ENCODE measurements at places on chromosomes 11 and 22.

GRCh38 chr11:2886191-2886894 is 768 bp upstream of the CDKN1C start:
- no peak for DNase-seq

DNA sequence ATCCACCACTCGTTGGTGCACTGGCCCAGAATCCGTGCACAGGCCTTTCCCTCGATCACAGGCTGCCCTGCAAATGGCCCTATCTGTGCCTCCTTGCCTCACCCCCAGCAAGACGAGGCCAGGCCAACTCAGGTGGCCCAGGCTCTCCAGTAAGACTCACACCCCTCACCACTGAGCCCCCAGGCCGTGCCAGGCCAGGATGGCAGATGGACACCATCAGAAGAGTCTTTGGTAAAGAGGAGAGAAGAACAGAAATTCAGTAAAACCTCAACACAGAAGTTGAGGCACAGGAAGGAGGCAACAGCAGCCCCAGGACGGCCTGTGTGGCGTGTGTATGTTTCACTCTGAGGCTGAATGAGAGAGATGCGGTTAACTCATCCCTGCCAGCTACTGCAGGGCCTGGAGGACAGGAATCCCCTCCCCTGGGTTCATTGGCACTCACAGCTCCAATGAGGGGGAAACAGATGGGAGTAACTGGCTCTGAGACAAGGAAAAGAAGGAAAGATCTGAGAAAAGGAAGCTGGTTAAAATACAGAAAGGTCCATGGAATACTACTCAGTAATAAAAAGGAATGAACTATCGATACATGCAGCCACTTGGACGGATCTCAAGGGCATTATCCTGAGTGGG is 54.1 kb upstream of the WNT11 start:
- no peak for DNase-seq

GRCh38 chr11:107702723-107703122 is 9.1 kb downstream of the SLN start:
- DNase-seq: no peak

DNA sequence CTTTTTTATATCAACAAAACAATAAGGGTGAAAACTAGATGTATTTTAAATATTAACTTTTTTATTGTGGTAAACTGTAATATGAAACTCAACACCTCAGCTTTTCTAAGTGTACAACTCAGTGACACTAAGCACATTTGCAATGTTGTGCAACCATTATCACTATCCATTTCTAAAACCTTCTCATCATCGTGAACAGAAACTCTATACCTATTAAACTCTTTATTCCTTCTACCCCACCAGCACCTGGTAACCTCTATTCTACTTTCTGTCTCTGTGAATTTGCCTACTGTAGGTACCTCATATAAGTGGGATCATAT is 9.4 kb downstream of the HORMAD2 start:
- no peak for DNase-seq

DNA sequence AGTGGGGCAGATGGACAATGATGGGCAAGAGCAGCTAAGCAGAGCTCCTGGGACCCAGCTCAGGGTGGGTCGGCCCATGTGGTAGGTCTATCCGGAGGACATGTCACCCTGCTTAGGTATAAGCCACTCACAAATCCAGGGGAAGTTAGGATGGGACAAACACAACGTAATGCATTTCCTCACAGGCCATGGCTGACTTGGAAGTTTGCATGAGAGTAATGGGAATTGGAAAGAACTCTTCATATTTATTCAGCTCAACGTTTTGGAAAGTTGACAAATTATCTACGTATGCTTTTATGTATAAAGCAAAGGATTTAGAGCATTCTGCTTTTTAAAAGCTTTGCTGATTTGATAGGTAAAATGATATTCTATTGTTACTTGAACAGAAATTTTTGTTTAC is 74.9 kb downstream of the SMCO4 start:
- DNase-seq: no peak

GRCh38 chr11:27440090-27440489 is 32.5 kb downstream of the LGR4 start:
- no peak for DNase-seq

DNA sequence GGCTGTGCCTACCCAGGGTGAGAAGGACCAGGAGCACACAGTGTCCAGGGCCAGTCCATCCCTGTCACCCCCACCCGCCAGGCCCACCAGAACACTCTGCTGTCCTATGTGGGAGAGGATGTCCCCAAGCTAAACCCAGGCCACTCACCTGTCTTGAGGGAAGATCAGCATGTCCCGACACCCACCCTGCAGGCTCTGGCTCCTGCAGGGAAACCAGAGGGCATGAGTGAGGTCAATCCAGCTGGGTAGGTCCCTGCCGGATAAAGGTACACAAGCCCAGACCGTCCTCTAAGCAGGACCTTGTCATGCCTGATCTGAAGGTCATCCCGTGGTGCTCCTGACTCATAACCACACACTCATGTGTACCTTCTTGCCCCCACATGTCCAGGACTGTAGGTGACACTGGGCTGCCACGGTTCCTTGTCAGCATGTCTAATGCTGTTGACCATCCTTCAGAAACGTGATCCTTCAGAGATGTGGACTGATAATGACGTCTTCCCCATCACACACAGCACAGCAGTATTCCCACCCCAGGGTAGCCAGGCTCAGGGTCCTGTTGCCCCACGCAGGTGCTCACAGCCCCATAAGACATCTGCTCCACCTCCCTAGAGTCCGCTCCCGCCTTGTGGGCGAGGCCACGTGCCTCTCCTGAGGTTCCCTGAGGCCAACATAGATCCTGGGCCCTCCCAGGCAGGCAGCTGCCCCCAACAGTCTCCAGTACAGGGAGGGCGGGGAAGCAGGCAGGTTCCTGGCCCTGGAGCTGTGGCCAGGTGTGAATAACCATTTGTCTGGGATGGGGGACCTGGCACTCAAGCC is 6.1 kb downstream of the ARVCF start:
- DNase-seq: no peak

GRCh38 chr11:6077723-6078122 is 29.8 kb upstream of the OR56B4 start:
- DNase-seq: no peak

GRCh38 chr11:19316434-19316833 is 75.7 kb upstream of the E2F8 start:
- DNase-seq: no peak

DNA sequence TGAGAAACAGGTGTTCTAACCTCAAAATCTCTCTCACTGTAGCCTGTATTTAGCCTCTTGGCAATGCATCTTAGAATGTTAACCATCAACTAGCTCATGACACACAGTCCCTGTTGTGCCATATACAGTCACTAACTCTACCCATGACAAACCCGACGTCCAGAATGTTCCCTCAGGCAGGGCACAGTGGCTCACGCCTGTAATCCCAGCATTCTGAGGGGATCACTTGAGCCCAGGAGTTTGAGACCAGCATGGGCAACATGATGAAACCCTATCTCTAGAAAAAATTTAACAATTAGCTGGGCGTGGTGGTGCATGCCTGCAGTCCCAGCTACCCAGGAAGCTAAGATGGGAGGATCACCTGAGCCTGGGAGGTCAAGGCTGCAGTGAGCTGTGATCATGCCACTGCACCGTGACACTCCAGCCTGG is 18.2 kb upstream of the CCDC34 start:
- DNase-seq: no peak

DNA sequence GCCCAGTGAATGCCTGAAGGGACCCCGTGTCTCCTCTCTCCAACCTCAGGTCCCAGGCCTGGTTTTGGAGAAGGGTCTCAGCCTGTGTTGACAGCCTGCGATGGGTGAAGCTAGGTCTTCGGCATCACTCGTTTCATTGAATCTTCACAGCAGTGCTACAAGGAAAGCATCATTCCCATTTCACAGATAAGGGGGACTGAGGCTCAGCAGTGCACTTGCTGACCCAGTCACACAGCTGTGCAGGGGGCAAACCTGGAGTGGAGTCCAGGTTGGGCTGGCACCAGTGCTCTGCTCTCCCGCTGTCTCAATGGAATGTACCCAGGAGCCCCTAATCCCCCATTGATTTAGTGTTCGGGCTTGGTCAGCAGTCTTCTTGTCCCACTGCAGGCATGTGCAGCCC is 10.9 kb upstream of the YWHAH start:
- no peak for DNase-seq

GRCh38 chr11:1870721-1871466 is 18.0 kb downstream of the LSP1 start:
- DNase-seq: no peak

DNA sequence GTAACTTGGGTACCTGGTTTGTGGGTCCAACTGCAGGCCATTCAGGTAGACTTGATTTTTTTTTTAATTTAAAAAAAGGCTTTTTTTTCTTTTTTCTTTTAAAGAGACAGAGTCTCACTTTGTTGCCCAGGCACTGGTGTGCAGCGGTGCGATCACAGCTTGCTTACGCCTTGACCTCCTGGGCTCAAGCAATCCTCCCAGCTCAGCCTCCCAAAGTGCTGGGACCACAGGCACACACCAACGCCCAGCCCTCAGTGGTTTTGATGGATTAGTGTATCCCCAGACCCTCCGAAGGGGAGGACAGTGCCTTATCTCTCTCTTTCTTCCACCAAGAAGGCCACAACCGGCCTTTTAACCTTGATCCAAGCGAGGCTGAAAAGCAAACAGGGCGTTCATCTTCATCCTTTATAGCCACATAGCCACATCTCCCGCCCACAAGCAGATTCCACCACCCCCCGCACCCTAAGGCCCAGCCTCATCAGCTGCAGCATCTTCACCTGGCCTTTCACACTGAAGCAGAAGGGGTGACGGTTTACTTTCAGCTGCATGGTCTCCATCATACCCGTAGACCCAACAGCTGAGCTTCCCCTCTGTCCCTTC is 17.6 kb upstream of the COMT start:
- DNase-seq: no peak

DNA sequence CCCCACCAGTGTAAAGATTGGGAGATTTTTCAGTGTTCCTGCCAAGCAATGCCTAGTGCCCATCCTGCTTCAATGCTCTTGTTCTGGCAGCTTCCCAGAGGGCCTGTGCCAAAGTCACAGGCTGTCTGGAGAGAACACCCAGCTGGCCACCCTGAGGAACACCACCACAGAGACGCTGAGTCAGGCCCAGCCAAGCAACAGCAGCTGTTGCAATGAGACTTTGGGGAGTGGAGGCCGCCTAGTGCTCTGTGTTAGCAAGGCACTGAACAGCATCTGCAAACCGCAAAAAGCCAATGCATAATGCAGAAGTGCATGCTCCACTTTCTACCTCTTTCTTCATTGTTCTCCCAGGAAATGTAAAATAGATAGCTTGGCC is 168.1 kb downstream of the NXPE2 start:
- DNase-seq: no peak

Data from AG09309 (cell line).